ENCODE measurements at places on chromosomes 4 and X.

GRCh38 chr4:187782286-187782824, 213.2 kb upstream of the ZFP42 start:
- DNase-seq = no peak

DNA sequence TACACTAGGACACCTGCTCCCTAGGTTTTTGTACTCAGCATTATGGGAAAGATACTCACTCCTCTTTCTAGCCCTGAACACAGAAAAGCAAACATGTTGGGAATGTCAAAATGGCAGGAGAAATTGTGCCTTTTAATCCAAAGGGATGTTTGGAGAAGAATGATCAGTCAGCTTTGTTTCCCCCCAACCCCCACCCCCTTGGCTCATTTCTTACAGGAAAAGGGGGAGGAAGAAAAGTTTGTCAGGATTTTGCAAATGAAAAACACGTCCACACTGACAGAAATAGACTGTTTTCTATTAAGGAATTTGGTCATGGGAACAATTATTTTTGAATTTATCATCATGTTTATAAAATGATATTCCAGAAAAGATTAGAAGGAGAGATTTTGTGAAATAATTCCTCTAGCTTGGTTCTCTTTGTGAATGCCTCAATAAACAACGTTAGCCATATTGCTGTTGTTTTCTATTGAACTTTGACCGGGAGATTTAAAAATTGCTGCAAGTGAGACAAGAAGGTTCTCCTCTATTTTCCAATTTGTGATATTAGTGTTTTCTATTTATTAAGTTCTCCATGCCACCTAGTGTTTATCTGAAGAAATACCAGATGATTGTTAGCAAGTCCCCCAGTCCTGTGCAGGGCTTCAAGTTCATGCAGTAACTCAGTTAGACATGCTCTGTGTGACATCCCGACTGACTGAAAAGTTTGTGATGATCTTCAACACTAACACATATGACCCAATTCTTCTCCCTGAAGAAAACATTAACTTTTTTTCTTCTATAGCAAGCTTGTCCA, 31.3 kb upstream of the TFDP3 start:
- peak; percentile 38 for DNase-seq

- DNase-seq = no peak
Measured at GRCh38 chr4:7058792-7059191, 9.1 kb downstream of the GRPEL1 start.

GRCh38 chr4:11700751-11701226, 272.1 kb upstream of the HS3ST1 start:
- DNase-seq = no peak

- no peak for DNase-seq
Measured at GRCh38 chrX:71626576-71626975, 8.3 kb upstream of the CXCR3 start.

- no peak for DNase-seq
Measured at GRCh38 chr4:77009511-77010115, 60.1 kb downstream of the SEPTIN11 start.

GRCh38 chrX:46703980-46704379, 54.9 kb downstream of the SLC9A7 start:
- no peak for DNase-seq

- no peak for DNase-seq
Measured at GRCh38 chr4:189177130-189177529, 763.5 kb upstream of the FRG1 start.

GRCh38 chr4:130026185-130026584, 930.2 kb downstream of the C4orf33 start:
- DNase-seq = peak; percentile 79

GRCh38 chrX:23888887-23889501, 18.7 kb downstream of the APOO start:
- peak; percentile 21 for DNase-seq

GRCh38 chrX:57817302-57817701, 93.0 kb downstream of the ZXDA start:
- DNase-seq = no peak

DNA sequence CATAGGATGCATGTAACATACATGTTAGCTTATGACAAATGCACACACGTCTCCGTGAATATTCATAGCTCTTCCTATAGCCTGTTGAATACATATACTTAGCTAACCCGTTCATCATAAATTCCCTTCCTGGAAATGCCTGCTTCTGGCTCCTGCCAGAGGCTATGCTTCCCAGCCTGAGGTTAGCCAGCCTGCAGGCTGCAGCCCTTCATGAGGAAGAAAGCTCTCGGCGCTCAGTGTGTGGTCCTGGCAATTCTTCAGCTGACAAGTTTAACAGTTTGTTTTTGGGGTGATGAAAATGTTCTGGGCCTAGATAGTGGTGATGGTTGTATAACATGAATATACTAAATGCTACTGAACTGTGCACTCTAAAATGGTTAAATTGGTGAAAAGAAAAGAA, 48.8 kb upstream of the MAN2B2 start:
- DNase-seq = no peak

GRCh38 chr4:2910409-2910808, 52.8 kb downstream of the NOP14 start:
- DNase-seq = no peak

- DNase-seq = no peak
Measured at GRCh38 chr4:145773581-145774234, 93.8 kb downstream of the C4orf51 start.

DNA sequence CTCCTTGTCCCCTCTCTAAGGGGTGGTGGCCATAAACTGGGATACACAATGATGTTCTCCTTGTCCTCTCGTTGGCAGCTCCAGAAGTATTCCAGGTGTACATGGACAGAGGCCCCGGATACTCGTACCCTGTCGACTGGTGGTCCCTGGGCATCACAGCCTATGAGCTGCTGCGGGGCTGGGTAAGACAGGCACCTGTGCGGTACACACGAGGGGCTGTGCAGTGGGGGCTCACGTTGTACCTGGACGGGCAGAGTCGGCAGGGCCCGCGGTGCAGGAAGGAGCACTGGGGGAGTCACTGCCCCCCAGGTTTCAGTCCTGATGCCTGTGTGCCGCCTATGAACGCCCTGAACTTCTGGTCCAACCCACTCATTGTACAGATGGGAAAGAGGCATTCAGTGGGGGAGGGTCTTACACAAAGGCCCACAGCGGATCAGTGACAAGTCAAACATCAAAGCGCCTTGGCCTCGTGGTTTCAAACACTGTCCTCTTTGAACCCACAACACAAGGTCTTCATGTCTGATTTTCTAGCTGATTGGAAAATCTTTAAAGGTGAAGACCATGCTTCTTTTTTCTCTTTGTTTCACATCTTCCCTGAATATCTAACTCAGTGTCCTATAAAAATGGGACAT, 261.6 kb downstream of the EVC2 start:
- DNase-seq = no peak

DNA sequence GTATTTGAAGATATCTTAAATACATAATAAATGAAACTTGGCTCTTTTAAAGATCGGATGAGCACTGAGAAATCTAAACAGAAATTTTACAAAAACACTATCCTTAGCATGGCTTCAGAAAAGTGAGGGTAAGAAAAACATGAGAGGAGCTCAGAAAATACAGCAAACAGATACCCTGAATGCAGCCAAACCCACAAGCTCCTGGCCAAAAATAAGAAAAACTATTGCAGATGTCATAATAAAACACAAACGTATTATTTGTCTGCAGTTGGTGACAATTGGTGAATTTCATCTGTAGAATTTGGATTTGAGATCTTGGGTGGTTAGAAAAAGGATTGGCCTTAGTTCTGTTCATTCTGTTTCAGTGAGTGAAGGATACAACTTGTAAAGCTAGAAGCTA, 603.9 kb downstream of the INPP4B start:
- no peak for DNase-seq

GRCh38 chr4:101862595-101862994, 72.1 kb downstream of the BANK1 start:
- no peak for DNase-seq

DNA sequence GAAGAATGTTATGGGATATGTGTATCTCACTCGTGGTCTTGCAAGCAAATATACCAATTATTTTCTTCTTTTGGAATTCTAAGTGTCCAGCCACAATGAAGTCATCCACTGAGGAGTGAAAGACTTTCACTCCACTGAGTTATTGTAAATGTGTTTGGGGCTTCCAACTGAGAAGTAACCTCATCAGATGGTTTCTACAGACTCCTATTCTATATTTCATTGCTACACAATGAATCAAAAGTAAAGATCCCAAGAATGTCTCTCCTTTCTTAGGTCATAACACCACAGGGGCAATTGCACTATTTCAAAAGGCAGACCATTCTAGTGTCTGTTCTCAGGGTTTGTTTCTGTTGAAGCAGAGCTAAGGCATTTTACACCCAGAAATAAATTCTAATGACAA, 12.3 kb upstream of the VCX2 start:
- DNase-seq = no peak

DNA sequence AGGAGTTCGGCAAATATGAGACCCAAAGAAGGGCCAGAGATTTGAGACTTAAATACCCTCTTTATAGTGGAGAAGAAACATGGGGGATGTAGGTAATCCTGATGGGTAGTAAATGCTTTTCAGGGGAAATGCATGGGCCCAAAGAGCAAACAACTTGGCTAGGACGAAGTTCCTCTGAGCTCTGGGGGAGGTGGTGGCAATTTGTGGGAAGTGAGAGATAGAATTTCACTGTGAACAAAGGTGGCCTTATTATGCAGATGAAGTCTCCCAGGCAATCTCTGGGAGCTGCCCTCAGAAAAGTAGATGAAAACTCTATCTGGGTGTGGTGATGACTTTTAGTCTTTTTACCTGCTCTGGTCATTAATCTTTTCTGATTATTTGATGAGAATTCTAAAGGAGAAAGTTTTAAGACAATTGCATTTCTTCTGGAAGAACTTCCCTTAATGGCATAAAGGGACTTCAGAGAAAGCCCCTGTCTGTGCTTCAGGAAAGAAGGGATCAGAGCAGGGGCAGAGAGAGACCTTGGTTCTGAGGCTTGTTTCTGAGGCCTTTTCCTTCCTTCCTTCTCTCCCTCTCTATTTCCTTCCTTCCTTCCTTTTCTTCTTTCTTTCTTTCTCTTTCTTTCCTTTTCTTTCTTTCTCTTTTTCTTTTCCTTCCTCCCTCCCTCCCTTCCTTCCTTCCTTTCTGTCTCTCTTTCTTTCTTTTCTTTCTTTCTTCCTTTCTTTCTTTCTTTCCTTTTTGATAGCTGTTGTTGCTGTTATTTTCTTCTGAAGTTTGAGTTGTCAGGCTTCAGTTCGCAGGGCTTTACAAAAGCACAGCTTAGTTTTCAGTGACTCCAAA, 37.5 kb upstream of the MAOA start:
- no peak for DNase-seq

DNA sequence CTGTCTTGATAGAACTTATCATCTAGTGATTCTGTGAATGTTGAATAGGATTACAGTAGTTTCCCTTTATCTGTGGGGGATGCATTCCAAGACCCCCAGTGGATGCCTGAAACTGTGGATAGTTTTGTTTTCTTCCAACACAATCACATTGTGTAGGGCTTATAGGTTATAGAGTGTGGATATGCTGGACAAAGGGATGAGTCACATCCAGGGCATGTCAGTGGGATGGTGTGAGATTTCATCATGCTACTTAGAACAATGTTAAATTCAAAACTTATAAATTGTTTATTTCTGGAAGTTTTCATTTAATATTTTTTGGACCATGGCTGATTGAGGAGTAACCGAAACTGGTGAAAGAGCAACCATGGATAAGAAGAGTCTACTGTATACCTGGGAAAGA, 432.3 kb upstream of the ATOH1 start:
- DNase-seq = no peak

DNA sequence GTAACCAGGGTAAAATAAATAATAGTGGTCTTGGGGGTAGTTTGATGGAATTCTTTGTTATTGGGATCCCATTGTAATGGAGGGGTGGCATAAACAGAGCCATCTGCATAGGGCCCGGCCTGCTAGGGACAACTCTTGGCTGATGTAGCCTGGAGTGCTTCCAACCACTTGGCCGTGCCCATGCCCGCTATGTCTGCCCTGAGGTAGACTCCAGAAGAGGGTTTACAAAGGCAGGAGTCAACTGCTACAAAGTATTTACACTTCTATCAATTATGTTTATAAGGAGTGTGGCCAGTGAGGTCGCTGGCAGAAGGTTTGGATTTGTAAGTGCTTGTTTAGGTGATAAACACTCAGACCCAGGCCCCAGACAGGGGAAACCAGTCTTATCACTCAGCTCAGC, 8.1 kb downstream of the RASL11B start:
- DNase-seq = no peak

GRCh38 chr4:76055016-76055415, 19.1 kb upstream of the CXCL11 start:
- DNase-seq = no peak

DNA sequence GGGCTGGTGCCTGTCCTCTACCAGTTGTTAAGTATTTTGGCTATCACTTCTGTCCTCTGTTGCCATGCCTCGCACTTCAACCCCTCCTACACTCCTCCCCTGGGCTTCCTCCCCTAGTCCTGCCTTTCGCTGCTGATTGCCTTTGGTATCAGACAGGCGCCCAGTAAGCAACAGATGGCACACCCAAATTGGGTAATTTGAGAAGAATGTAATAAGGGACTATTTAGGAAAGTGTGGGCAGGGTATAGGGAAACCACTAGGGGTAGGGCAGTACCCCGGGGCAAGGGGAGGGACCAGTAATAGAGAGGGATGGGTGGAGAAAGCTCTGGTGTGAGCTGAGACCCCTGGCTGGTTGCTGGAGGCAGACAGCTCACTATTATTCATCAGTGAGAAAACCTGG, 172.7 kb upstream of the USP9X start:
- peak; percentile 97 for DNase-seq

DNA sequence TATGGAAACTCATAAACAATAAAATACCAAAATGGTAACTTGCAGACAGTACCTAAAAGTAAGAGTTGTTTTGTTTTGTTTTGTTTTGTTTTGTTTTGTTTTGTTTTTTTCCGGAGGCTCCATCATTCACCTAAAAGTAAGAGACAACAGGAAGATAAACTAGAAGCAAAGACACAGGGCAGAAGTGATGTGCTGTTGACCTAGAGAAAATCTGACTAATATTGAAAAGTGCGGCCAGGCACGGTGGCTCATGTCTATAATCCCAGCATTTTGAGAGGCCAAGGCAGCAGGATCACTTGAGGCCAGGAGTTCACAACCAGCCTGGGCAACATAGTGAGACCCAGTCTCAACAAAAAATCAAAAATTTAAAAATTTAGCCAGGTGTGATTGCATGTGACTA, 5.6 kb upstream of the CENPC start:
- DNase-seq = no peak

GRCh38 chr4:71604785-71605184, 179.1 kb downstream of the GC start:
- DNase-seq = no peak

GRCh38 chr4:26907731-26908599, 47.3 kb downstream of the STIM2 start:
- no peak for DNase-seq

DNA sequence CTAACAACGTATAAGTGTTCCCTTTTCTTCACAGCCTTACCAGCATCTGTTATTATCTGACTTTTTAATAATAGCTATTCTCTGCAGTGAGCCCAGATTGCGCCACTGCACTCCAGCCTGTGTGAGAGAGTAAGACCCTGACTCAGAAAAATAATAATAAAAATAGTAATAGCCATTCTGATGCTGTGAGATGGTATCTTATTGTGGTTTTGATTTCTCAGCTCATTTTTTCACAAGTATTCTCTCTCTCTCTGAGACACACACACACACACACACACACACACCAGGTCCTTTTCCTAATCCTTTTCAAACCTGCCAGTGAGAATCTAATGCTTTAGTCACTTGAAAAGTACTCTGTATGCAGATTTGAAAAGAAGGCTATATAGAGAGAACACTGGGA, 89.8 kb downstream of the CHIC2 start:
- DNase-seq = no peak

- DNase-seq = no peak
Measured at GRCh38 chr4:78529569-78530209, 21.9 kb upstream of the ANXA3 start.

- DNase-seq = no peak
Measured at GRCh38 chrX:47234583-47234982, 1.8 kb downstream of the USP11 start.

Measured in NCI-H2171 treated with DMSO at 0.1 percent for 48 hours (cell line).